ENCODE measurements at places on chromosomes 6 and 20.

DNA sequence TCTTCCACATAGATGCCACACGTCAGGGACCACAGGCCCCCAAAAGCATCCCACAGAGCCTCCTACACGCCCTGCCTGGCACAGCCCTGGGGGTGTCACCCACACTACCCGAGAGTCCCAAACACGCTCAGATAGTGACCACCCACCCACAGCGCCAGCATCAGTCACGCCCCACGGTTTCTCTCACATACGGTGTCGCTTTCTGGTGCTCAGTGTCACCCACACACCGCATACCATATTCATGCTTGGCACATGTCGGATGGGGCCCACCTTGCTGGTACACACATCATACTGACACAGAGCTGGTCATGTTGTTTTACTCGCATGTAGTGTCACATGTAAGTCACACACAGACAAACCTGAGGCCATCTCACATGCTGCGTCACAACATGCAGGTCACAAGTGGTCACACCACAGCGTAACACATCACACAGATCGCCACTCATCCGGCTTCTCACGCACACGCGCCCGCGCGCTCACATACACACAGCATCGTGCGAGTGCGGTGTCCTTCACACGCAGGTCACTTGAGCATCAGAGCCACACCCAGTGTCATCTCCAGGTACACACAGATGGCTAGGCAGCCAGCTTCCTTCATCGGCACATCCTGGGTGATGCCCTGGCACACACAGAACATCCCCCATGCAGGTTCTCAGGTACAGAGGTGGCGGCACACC lies 3.4 kb downstream of the TEAD3 start:
- DNase-seq: no peak

GRCh38 chr6:87341158-87341557 lies 3.5 kb upstream of the C6orf163 start:
- no peak for DNase-seq

DNA sequence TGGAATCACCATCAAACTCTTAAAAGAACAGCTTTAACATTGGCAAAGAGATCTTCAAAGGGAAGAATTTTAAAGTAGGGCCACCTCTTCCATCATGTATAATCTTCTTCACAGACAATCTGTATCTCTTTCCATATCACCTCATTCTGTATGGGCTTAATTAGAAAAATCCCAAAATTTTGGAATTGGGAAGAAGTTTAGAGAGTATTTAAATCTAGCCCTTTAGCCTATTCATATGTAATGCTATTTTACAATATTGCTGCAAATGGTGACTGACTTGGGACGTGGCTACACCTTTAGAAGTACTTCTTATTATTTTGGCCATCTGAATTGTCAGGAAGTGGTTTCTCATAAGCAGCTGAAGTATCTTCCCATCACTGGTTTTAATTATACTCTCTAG lies 474.3 kb downstream of the RFPL4B start:
- DNase-seq: no peak

- no peak for DNase-seq
These were observed 91.4 kb downstream of the PRKN start for GRCh38 chr6:162636167-162636566.

DNA sequence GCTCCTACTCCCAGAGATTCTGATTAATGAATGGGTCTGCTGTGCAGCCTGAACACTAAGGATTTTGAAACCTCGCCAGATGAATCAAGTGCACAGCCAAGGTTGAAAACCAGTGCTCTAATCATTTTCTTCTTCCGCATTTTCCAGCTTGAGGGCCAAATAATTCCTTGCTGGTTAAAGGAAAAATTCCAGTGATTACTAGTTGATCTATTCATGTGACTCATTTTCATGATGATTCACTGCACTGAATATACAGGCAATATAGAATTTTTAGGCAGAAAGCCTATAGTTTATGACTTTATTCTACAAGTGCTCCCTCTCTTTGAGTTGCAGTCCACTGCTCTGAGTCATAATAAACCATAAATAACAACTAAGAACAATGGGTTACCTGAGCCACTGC lies 80.6 kb upstream of the PROKR2 start:
- no peak for DNase-seq

- no peak for DNase-seq
These were observed 47.2 kb downstream of the METTL24 start for GRCh38 chr6:110310861-110311446.

DNA sequence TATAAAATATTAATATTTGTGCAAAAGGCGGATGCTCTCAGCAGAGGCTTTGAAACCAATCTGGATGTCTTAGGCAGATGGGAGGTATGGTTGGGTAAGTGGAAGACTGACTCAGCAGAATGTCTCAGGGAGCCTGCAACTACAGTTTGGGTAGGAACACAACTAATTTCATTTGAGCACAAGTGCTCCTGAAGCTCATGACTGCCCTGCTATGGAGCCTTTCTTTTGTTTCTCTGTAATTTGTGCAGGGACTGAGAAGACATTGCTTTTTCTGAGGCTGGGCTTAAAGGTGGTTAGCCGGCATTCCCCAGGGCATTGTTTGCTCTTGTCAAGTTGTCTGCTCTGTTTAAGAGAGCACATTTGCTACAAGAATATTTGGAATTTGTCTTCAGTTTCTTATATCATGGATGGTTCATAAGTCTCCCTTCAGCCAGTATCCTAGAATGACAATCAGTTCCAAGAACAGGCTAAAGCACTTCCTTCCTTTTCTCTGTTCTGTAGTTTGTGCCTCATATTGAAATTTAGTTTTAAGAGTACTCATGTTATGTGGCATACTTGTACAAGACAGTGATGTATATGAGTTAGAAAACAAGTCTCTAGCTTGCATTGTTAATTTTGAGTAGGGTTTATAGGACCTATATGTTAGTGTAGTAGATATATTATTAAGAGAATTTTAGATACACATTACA lies 208.3 kb downstream of the ZFAND3 start:
- peak; percentile 18 for DNase-seq

- DNase-seq: no peak
These were observed 23.4 kb upstream of the PLN start for GRCh38 chr6:118524686-118525085.

- DNase-seq: no peak
These were observed 275.6 kb downstream of the TENT5A start for GRCh38 chr6:81476881-81477280.

DNA sequence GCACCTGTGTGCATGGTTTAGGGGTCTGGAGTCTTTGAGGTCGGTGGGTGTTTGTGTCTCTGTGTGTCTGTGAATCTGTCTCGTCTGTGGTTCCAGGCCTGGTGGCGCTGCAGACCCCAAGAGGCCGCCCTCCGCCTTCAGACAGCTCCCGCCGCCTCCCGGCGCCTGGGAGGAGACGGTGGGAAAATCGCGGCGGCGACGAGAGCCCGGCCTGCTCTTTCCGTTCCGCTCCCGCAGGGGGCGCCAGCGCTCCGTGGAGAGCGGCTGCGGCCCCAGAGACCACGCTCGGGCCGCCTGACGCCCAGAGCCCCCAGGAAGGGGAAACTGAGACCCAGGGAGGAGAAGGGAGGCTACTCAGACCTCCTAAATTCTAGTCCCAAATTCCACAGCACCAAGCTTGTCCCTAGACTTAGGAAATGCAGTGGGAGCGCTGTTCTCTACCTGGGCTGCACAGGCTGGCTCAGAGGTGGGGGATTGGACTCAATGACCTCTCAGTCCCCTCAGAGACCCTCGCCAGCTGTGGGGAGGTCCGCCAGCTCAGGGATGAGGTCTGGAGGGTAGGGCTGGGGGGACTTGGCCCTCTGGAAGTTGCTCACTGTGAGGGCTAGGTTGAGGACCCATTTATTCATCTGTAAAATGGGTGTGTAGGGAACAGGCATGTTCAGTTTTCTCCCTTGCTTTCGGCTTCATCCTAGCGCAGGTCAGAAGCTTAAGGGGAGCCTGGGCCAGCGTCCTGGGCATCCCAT lies 36.9 kb upstream of the BLCAP start:
- peak; percentile 64 for DNase-seq

DNA sequence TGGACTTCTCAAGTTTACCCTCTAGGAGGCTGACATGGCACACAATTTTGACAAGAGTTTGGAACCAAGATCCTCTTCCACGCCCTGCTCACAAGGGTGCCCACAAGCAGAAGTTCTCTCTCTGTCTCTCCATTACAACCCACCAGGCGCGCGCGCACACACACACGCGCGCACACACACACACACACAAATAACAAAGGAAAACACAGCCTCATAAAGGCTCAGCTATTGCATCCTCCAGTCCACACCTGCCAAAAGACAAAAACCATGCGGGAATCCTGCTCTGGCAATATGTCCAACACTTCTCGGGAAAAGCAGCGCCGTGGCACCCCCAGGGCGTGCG lies 870 bp downstream of the PAK5 start:
- DNase-seq: no peak

GRCh38 chr20:17939622-17940223 lies 28.9 kb downstream of the SNX5 start:
- DNase-seq: peak; percentile 39

- DNase-seq: no peak
These were observed 174.5 kb downstream of the WDR27 start for GRCh38 chr6:169527306-169527705.

DNA sequence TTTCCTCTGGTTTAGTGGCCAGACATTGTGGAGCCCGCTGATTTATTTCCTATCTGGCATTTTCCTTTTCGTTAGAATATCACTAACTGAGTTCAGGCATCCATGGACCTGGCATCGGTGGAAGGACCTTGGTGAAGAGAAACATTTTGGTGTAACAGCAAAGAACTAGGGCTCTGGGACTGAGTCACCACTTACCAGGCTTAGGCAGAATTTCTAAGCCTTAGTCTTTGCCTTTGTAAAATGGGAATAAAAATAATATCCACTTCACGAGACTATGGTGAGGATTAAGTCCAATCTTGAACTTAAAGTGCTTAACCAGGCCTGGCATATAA lies 42.0 kb upstream of the ENPP1 start:
- DNase-seq: no peak

GRCh38 chr6:4607793-4608192 lies 168.4 kb upstream of the CDYL start:
- no peak for DNase-seq

- DNase-seq: no peak
These were observed 33.8 kb downstream of the BRPF3 start for GRCh38 chr6:36230371-36230770.

- peak; percentile 21 for DNase-seq
These were observed 46.1 kb upstream of the CCN6 start for GRCh38 chr6:112007805-112008204.

DNA sequence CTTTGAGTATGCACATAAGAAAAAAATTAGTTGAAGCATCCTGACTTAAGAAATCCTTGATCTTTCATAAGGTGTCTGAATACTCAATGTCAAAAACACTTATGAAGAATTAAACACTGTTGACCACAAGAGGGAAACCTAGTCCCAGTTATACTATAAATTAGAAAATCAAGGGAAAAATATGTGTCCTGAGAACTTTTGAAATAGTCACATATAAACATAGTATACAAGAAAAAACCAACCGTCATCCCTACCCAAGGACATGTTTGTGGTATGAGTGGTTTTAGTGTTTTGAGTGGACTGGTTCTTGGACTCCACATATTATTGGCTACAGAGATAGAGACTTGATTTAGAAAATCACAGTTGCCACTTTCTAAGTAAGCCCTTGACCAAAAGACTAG lies 7.6 kb upstream of the HLA-DRA start:
- DNase-seq: peak; percentile 67

- DNase-seq: no peak
These were observed 222.5 kb upstream of the LRFN2 start for GRCh38 chr6:40809627-40810026.

DNA sequence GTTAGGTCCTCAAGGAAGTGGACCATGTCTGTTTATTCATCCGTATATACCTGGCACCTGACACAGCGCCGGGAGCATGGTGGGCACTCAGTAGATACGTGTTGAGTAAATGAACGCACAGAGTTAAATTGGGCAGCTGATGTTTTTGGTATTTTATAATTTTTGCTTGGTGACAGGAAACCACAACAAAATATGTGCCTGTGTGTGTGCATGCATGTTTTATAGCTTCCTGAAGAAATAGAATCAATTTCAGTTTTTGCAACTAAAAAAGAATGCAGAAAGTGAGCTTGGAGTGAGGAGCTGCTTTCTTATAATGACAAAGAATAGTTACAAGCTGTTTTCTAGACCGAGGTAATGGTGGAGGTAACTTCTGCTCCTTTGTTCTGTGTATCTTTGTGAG lies 91.4 kb downstream of the PLCB4 start:
- DNase-seq: no peak

- DNase-seq: peak; percentile 90
These were observed 7.1 kb downstream of the HSPA1B start for GRCh38 chr6:31834367-31835250.

- peak; percentile 58 for DNase-seq
These were observed 288.1 kb upstream of the SUPT3H start for GRCh38 chr6:45665859-45666258.

GRCh38 chr6:155215906-155216305 lies 47.9 kb upstream of the CLDN20 start:
- DNase-seq: no peak

- no peak for DNase-seq
These were observed 219.6 kb upstream of the CHD6 start for GRCh38 chr20:41837669-41838224.

DNA sequence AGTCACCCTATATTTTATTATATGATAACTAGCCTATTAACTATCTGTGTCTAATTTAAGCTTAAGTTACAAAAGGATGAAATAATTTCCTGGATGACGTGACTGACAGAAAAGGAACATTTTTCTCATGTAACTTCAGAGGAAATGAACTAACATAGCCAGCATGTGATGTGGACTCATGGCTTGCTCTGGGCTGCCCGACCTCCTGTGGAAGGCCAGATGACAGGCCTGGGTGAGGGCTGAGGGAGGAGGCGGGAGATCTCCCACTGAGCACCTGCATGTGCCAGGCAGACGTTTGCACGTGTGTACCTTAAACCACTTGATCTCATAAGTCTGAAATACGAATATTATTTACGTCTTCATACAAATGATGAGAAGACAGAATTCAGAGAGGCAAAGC lies 321.1 kb downstream of the SYNE1 start:
- DNase-seq: no peak

- DNase-seq: no peak
These were observed 165.6 kb upstream of the PRSS16 start for GRCh38 chr6:27081931-27082330.

DNA sequence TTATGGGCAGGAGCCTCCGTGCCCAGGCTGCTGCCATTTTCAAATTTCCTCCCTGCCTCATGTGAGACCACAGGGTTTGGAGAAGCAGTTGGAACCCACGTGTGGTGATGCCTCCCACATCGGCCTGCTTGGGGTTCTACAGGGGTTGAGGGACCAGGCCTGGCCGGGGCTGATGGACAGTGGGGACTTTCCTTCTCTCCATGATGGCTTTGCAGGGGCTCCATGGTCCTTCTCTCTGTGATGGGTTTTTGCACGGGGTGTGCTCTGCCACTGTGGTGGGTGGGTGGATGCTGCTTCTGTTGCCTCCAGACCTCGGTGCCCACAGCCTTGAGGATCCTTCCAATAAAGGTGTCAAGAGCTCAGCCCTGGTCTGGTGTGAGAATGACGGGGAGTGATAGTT lies 54.4 kb downstream of the ADNP start:
- no peak for DNase-seq

- no peak for DNase-seq
These were observed 322.7 kb upstream of the NOX3 start for GRCh38 chr6:155778336-155778735.

- no peak for DNase-seq
These were observed 49.8 kb downstream of the MYB start for GRCh38 chr6:135230711-135231468.

Data from KBM-7 (cell line).